Left lung (tissue), 14 donors: ENCODE measurements at places on chromosomes 1 and 21. TPM values are rescaled to one million over a fixed set of nuclear protein-coding genes. Genes with fewer than 3 reads are reported as not detected.

GRCh38 chr1:203048555-203049051 lies 22.3 kb downstream of the PPFIA4 start:
- H3K27me3 ChIP-seq: peaks cover 19% of the 10 kb centered on the region
- H3K4me3 ChIP-seq: no peak overlapping the region
- peaks cover 5% of the 10 kb centered on the region for H3K4me1 ChIP-seq
- H3K27ac ChIP-seq: no peak overlapping the region
- H3K36me3 ChIP-seq: no peaks in the 10 kb centered on the region

GRCh38 chr1:231808990-231809389 lies 182.4 kb downstream of the DISC1 start:
- H3K27ac ChIP-seq: no peak overlapping the region
- peaks cover 11% of the 10 kb centered on the region for H3K4me1 ChIP-seq
- DNase-seq: no peak
- H3K27me3 ChIP-seq: no peaks in the 10 kb centered on the region
- no peaks in the 10 kb centered on the region for H3K36me3 ChIP-seq

- no peak overlapping the region for H3K4me3 ChIP-seq
- H3K27me3 ChIP-seq: no peaks in the 10 kb centered on the region
- H3K4me1 ChIP-seq: no peaks in the 10 kb centered on the region
- no peak overlapping the region for H3K27ac ChIP-seq
- DNase-seq: no peak
- peaks cover 11% of the 10 kb centered on the region for H3K36me3 ChIP-seq
Measured at GRCh38 chr21:33731447-33731846, 89.1 kb downstream of the ITSN1 start.

Gene OR2T33
- total RNA-seq: not detected

GRCh38 chr1:206030191-206030590 lies 6.5 kb upstream of the CTSE start:
- no peak overlapping the region for H3K27ac ChIP-seq
- no peak for DNase-seq
- H3K36me3 ChIP-seq: no peaks in the 10 kb centered on the region
- H3K27me3 ChIP-seq: no peaks in the 10 kb centered on the region
- no peaks in the 10 kb centered on the region for H3K4me1 ChIP-seq
- H3K4me3 ChIP-seq: no peak overlapping the region

DNA sequence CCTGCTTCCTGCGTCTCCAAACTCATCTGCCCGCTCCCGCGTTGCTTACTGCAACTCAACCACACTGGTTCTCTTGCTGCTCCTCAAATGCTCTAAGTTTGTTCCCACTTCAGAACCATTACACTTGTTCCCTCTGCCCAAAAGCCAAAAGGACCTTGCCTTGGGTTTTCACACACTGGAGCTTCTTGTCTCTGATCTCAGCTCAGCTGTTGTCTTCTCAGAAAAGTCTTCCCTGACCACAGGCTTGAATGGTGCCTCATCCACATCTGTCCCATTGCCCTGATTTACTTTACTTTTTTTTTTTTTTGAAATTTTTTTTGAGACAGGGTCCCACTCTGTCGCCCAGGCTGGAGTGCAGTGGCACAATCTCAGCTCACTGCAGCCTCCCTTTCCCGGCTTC lies 44.3 kb upstream of the SYT14 start:
- no peak overlapping the region for H3K27ac ChIP-seq
- H3K27me3 ChIP-seq: no peaks in the 10 kb centered on the region
- H3K36me3 ChIP-seq: no peaks in the 10 kb centered on the region
- DNase-seq: no peak

Gene CENPL
- total RNA-seq: 8.3 TPM

Gene RPTN
- total RNA-seq: not detected
